ENCODE measurements at places on chromosomes 6 and 20. TPM values are rescaled to one million over a fixed set of nuclear protein-coding genes. Genes with fewer than 3 reads are reported as not detected.

The TFAP2B gene
- total RNA-seq = not detected

The ENPP3 gene
- total RNA-seq = not detected

The SPATA25 gene
- 0.28 TPM for total RNA-seq

The CCDC28A gene
- total RNA-seq = 13.0 TPM

The SPATS1 gene
- total RNA-seq = not detected

The FAM209B gene
- 0.48 TPM for total RNA-seq

The XKR7 gene
- total RNA-seq = not detected

The PRSS16 gene
- 3.4 TPM for total RNA-seq

The COX4I2 gene
- not detected for total RNA-seq

The LGSN gene
- total RNA-seq = 3.3 TPM

The CST4 gene
- not detected for total RNA-seq

The CEP85L gene
- 1.8 TPM for total RNA-seq

The PDCD2 gene
- 51.6 TPM for total RNA-seq

The TRIM10 gene
- not detected for total RNA-seq

The MMS22L gene
- total RNA-seq = 9.5 TPM

The SLC17A9 gene
- 0.05 TPM for total RNA-seq

The TRIM31 gene
- 1.2 TPM for total RNA-seq

The L3MBTL1 gene
- total RNA-seq = 1.9 TPM

The CLVS2 gene
- total RNA-seq = 0.14 TPM

The POLR1H gene
- total RNA-seq = 34.8 TPM

The LY86 gene
- total RNA-seq = not detected

The HLA-DQA1 gene
- not detected for total RNA-seq

The MEP1A gene
- not detected for total RNA-seq

The CGA gene
- total RNA-seq = 0.21 TPM

The PAX1 gene
- 0.05 TPM for total RNA-seq

The HDGFL1 gene
- not detected for total RNA-seq

The MTHFD1L gene
- total RNA-seq = 38.7 TPM

The PNLDC1 gene
- 0.06 TPM for total RNA-seq

The HCRTR2 gene
- total RNA-seq = not detected

The PRRT1 gene
- 0.69 TPM for total RNA-seq

The YTHDF1 gene
- total RNA-seq = 55.7 TPM

The DNAH8 gene
- total RNA-seq = not detected

The ADAT2 gene
- total RNA-seq = 3.5 TPM

The SERPINB1 gene
- 46.3 TPM for total RNA-seq

The TREM2 gene
- not detected for total RNA-seq

The KHDC1L gene
- total RNA-seq = 0.40 TPM

The FAM8A1 gene
- total RNA-seq = 4.5 TPM

The PSORS1C1 gene
- total RNA-seq = 4.2 TPM

The NOTCH4 gene
- total RNA-seq = 0.36 TPM

The KHDRBS2 gene
- not detected for total RNA-seq

The FAM83C gene
- total RNA-seq = 0.06 TPM

The RIN2 gene
- total RNA-seq = 29.8 TPM

The IL17A gene
- total RNA-seq = not detected

The LY6G5B gene
- 5.0 TPM for total RNA-seq

The OR2H2 gene
- not detected for total RNA-seq

All from A549 treated with CORT108297 at 1 μM for 4 hours (cell line).